Muscle of leg (tissue), 16 donors: ENCODE measurements at places on chromosomes 1 and 21. TPM values are rescaled to one million over a fixed set of nuclear protein-coding genes. Genes with fewer than 3 reads are reported as not detected.
A peak's percentile ranks its signal among the peaks of the same experiment; 100 is the strongest.

LRRC8C gene
- 7.7 TPM for total RNA-seq

KDM5B gene
- total RNA-seq, result 51.9 TPM

ANKRD35 gene
- 2.2 TPM for total RNA-seq

ITLN2 gene
- not detected for total RNA-seq

ADAMTS1 gene
- 13.4 TPM for total RNA-seq

SELENBP1 gene
- 31.2 TPM for total RNA-seq

NES gene
- 590 TPM for total RNA-seq

DNA sequence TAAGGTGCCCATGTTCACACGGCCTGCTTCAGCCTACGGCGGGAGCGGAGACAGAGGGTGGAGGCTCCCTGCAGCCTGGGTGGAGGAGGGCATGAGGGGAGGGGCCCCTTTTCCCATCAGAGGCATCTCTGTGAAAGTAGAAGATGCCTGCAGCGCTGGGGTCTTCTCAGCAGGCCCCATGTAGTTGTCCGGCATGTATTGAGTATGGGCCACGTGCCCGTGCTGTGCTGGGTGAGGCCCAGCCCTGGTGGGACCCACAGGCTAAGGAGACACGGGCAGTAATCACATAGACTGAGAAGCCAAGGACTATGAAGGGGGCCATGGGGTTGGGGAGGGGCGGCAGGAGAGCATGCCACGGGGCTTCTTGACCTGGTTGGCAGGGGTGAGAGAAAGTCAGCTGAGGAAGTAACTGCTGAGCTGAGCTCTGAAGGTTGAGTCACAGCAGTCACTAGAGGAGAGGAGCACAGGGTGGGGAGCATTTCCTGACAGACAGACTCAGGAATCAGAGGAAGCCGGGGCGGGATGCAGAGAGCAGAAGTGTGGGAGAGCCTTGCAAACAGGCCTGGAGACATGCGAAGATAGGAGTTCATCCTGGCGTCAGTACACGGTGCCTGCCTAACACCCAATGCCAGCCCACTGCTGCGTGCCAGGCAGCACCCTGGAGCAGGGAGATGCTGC lies 21.6 kb downstream of the PSEN2 start:
- no peak overlapping the region for H3K27ac ChIP-seq
- H3K4me3 ChIP-seq, result no peak overlapping the region
- no peaks in the 10 kb centered on the region for H3K27me3 ChIP-seq

GRCh38 chr1:165287329-165287728 lies 69.2 kb downstream of the LMX1A start:
- H3K27ac ChIP-seq, result no peak overlapping the region
- H3K4me1 ChIP-seq, result peaks cover 9% of the 10 kb centered on the region
- no peak overlapping the region for H3K4me3 ChIP-seq
- no peaks in the 10 kb centered on the region for H3K36me3 ChIP-seq

DNA sequence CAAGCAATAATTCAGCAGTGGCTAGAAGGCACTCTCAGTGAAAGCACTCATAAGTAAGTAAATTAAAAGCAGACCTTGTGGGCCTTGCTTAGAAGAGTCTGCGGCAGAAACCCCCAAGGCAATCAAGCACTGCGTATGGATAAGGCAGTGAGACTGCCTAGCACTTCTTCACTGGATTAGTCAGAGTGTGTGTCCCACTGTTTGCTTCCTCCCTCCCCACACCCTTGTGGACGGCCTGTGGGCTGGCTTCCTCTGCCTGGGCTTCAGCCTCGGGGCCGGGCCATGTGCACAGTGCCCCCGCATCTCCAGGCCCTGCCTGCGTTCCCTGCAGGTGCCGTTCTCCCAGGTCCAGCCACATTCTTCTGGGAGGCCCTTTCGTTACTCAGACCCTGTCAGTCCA lies 23.8 kb downstream of the AGT start:
- H3K27me3 ChIP-seq, result no peaks in the 10 kb centered on the region
- no peak overlapping the region for H3K4me3 ChIP-seq
- peaks cover 53% of the 10 kb centered on the region for H3K36me3 ChIP-seq
- no peak overlapping the region for H3K27ac ChIP-seq
- peaks cover 3% of the 10 kb centered on the region for H3K4me1 ChIP-seq

- no peak overlapping the region for H3K4me3 ChIP-seq
- DNase-seq, result peak; percentile 90
- peaks cover 10% of the 10 kb centered on the region for H3K27me3 ChIP-seq
- peak overlapping the region; percentile 78 for H3K27ac ChIP-seq
- peaks cover 19% of the 10 kb centered on the region for H3K4me1 ChIP-seq
Observed at GRCh38 chr1:37676281-37677142, 15.8 kb upstream of the CDCA8 start.

DNA sequence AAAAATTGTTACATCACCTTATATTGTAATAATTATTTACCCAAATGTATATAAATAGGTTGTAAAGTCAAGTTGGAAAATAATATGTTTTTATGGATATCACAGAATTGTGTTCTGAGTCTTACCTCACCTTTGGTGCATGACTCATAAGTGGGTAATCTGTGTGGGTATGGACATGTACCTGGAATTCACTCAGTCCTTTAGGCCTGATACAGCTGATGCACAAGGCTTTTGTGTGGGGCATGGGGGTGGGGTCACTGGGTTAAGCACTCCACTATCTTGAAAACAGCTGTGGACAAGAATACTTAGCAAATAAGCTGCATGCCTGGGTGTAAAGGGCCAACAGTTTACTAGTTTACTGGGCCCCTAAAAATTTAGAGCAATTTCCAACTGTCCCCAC lies 34.4 kb downstream of the INKA2 start:
- H3K27me3 ChIP-seq, result no peaks in the 10 kb centered on the region
- peaks cover 49% of the 10 kb centered on the region for H3K36me3 ChIP-seq
- no peaks in the 10 kb centered on the region for H3K4me1 ChIP-seq

DNA sequence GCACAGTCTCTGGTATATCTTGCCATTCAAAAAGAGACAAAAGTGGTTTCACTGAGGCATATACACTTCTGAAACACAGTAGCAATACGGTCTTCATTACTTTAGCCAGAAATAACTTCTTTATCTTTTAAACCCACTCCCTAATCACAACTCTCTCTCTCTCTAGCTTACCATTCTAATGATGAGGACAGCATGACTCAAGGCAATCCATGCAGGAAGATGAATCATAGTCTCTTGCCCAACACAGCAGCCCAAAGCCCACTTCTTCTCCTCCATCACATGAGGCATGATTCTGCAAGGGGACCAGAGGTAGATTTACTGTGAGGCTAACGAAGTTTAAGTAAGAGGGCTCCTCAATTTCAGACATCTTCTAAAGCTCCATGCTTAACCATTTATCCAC lies 285.0 kb upstream of the NR5A2 start:
- H3K4me1 ChIP-seq, result no peaks in the 10 kb centered on the region
- H3K27ac ChIP-seq, result no peak overlapping the region
- no peaks in the 10 kb centered on the region for H3K36me3 ChIP-seq
- no peak overlapping the region for H3K4me3 ChIP-seq

DNA sequence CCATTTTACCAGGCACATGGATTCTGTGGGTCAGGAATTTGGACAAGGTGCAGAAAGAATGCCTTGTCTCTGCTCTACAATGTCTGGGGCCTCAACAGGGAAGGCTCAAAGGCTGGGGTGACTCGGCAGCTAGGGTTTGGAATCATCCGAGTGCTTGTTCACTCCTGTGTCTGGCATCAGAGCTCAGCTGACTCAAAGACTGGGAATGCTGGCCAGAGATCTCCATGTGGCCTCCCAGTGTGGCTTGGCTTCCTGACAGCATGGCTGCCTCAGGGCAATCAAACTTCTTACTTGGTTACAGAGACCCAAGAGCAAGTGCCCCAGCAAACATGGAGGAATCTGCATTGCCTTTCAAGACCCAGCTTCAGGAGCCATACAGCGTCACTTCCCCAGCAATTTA lies 110.5 kb downstream of the TOMM20 start:
- no peaks in the 10 kb centered on the region for H3K27me3 ChIP-seq
- peaks cover 38% of the 10 kb centered on the region for H3K4me1 ChIP-seq
- H3K27ac ChIP-seq, result no peak overlapping the region
- DNase-seq, result no peak
- H3K4me3 ChIP-seq, result no peak overlapping the region

DNA sequence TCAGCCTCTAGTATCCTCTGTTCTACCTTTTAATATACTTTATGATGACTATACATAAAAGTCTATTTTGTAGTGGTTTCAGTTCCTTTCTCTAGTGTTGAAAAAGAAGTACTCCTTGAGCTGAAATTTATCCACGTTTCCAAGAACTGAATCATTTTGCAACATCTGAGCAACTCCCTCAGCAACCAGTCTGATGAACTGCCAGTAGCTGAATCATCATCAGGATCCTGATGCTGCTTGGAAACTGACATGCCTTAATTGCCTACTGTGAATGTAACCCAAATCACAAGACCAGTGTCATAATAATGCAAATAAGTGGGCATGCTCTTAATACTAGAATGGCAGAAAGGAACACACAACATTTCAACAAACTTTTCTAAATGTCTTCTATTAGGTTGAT lies 103.3 kb downstream of the CYYR1 start:
- H3K4me1 ChIP-seq, result no peaks in the 10 kb centered on the region
- H3K36me3 ChIP-seq, result no peaks in the 10 kb centered on the region
- H3K27ac ChIP-seq, result no peak overlapping the region
- no peaks in the 10 kb centered on the region for H3K27me3 ChIP-seq
- peak; percentile 92 for DNase-seq

DNA sequence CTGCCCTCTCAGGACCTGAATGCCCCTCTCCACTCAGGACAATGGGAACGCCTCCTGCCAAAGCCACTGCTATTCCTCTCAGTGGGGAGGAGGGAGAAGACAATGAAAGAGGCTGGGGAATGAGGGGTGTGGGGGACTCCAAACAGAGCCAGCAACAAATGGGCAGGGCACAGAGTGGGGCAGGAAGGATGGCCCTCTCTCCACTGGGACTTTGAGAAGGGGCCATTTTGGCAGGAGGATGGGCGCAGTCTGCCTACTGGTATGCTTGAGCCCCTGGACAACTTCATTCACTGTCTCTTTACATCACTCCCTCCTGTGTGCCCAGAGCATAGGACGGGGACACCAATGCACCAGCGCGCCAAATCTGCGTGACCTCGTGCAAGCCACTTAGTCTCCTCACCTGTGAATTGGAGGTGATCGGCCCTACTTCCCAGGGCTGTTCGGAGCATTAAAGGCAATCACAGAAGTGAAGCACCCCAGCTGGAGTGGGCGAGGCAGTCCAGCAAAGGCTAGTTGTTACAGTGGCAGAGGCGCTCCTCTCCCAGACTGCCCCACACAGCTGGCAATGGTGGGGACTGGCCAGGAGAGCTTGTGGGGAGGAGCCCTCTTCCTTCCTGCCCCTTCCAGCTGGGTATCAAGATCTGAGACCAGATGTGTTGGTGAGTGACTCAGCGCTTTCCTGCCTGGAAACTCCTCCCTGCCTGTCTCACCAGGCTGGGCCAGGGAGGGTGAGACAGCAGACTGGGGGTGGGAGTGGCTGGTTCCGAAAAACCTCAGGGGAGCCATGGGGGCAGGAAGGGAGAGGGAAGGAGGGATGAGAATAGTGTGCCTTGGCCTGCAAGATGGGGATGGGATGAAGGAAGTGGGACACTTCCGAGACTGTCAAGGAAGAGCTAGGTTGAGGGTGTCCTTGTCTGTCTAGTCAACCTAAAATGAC lies 22.4 kb upstream of the SYNC start:
- H3K27me3 ChIP-seq, result no peaks in the 10 kb centered on the region
- no peak overlapping the region for H3K4me3 ChIP-seq
- H3K36me3 ChIP-seq, result no peaks in the 10 kb centered on the region
- DNase-seq, result peak; percentile 59
- H3K27ac ChIP-seq, result no peak overlapping the region

DNA sequence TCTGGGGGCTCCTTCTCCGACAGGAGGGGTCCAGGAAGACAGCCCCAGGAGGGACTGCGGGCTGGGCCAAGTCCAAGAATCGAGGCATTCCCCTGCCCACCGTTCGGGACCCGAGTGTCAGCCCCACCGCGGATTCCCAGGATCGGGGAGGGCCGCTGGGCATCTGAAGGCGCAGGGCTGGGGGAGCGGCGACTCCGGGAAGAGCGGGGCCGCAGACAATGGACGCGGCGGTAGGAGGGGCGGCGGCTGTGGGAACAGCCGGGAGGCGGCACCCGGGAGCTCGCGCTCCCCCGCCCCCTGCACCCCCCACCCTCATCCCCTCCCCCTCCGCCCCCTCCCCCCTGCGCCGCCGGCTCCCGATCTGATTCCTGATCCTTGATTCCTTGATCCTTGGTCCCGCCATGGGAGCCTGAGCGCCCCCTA lies at the start of gene VANGL2:
VANGL2 (plus strand) TSS at position 342 of the 423 bp plus-strand sequence. CDS start 15,274 bp downstream, outside the sequence.
- peak; percentile 93 for DNase-seq
- peak within 1 kb of the TSS; percentile 82 for H3K4me3 ChIP-seq
- peak within 1 kb of the TSS; percentile 75 for H3K27ac ChIP-seq
- peaks cover 36% of the 10 kb centered on the region for H3K4me1 ChIP-seq
- H3K27me3 ChIP-seq, result peaks cover 7% of the 10 kb centered on the region
